ENCODE measurements at places on chromosomes 2 and 18.

DNA sequence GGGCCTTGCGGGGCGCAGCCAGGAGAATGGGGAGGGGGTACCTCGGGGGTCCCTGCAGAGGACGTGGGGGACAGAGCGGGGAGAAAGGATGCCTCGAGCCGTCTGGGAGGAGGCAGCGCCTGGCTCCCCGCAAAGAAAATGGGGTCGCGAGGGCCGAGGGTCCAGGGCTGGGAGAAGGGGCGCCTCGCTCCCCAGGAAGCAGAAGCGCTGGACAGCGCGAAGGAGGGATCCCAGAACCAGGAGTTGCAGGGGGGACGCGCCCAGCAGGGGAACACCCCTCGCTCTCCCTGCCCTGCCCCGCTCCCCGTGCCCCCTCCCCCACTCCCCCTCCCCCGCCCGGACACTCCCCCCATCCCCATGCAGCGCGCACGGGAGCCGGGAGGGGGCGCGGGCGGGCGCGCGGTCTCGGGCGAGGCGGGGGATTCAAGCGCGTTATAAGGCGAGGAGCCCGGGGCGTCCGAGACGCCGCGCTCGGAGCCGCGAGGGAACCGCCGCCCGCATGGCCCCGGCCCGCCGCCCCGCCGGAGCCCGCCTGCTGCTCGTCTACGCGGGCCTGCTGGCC, at the start of gene ERFE:
TSS of gene ERFE (plus strand) at position 462 of the 562 bp plus-strand sequence. CDS start at position 500, 38 bp downstream.
- DNase-seq: peak; percentile 8

DNA sequence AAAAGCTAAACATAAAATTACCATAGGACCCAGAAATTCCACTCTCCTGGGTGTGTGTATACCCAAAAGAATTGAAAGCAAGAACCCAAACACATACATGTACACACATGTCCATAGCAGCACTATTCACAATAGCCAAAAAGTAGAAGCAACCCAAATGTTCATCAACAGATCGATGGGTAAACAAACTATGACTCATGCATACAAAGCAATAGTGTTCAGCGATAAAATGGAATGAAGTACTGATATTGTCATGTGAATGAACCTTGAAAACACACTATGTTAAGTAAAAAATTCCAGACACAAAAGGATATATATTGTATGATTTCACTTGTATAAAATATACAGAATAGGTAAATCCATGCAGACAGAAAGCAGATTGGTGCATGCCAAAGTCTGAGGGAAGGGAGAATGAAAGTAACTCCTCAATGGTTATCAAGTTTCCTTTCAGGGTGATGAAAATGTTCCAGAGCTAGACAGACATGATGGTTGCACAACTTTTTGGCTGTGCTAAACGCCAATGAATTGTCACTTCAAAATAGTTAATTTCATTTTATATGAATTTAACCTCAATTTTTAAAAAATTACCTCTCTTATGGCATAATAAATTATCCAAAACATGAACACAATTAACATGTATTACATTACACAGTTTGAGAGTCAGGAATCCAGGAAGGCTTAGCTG, 35.5 kb downstream of the GKN2 start:
- no peak for DNase-seq

GRCh38 chr2:124566518-124566970, 541.5 kb downstream of the CNTNAP5 start:
- DNase-seq: no peak

- no peak for DNase-seq
Observed at GRCh38 chr2:173962031-173962430, 3.1 kb downstream of the SP3 start.

DNA sequence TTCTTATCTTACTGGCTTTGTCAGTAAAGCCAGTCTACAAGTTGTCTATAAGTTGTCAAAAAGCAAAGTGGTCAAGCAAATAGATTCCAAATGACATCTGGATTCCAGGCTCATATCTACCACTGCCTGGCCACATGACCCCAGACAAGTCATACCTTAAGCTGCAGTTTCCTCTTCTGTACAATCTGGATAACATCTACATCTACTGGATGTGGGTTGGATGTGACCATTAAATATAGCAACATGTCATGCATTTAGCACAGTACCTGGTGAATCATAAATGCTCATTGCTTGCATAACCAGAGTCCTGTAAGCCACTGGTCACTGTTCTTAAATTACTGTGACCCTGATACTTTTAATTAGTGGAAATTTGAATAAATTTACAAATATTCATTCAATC, 16.8 kb downstream of the COBLL1 start:
- no peak for DNase-seq

- no peak for DNase-seq
Observed at GRCh38 chr18:22868831-22869230, 64.3 kb upstream of the RBBP8 start.

DNA sequence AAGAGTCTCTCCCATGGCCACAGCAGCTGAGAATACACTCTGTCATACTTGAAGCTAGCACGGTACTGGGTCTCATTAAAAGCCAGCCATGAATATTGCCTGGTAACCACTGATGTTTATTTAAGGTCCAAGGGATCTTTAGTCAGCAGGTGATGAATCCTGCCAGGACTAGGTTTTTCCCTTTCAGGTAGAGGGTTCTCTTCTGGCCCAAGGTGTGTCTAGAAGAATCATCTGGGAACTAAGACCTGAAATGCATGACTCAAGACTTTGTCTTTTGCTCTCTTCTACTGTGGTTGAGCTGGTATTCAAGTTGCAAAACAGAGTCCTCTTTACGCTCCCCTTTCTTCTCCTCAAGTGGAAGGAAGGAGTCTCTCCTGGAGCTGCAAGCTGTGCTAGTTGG, 400.5 kb upstream of the FSIP2 start:
- no peak for DNase-seq

GRCh38 chr18:61643884-61644647, 248.7 kb downstream of the RNF152 start:
- no peak for DNase-seq

- DNase-seq: no peak
Observed at GRCh38 chr2:174756743-174757142, 7.5 kb downstream of the CHRNA1 start.

DNA sequence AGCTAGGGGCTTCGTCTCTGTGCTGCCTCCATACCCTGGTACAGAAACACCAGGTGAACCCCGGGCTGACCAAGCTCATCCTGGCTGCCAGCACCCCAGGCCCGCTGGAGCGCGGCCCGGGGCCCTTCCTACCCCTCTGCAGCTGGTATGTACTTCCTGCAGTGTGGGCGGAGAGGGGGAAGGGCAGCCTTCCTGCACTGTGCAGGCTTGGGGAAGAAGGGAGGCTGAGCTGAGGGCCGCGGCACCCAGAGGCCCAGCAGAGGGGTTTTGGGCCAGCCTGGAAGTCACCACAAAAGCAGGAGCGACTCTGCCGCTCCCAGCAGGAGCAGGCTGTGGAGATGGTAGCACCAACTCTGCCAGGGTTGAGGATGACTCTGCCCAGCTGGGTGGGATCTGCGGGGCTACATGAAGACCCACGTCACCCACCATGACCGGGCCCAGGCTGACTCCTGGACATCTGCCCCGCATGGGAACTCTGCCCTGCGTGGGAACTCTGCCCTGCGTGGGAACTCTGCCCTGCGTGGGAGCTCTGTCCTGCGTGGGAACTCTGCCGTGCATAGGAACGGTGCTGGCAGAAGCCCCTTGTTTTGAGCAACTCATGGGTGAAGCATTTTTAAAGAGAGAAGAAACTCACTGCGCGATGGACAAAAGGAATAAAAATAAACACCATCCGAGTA, 273.3 kb downstream of the NDUFA10 start:
- no peak for DNase-seq

Data from stimulated activated CD8-positive, alpha-beta memory T cell treated with anti-CD3 and anti-CD28 coated beads, Interleukin-4, amount 100 ng/mL, for 4 hours (primary cell).